PC-3 (cell line): ENCODE measurements at places on chromosomes 1 and 21. TPM values are rescaled to one million over a fixed set of nuclear protein-coding genes. Genes with fewer than 3 reads are reported as not detected.

CRABP2 gene
- total RNA-seq, result 120 and 150 TPM in 2 replicates

SPRR2B gene
- total RNA-seq, result not detected in 2 replicates

MAP3K7CL gene
- total RNA-seq, result 0.46 and 1.3 TPM in 2 replicates

CFHR4 gene
- not detected in 2 replicates for total RNA-seq

CHODL gene
- total RNA-seq, result not detected in 2 replicates

NES gene
- 58.2 and 70.0 TPM in 2 replicates for total RNA-seq

ADCY10 gene
- not detected in 2 replicates for total RNA-seq

CHI3L1 gene
- total RNA-seq, result not detected in 2 replicates

CNR2 gene
- total RNA-seq, result not detected in 2 replicates

TMEM240 gene
- 0.87 and 2.0 TPM in 2 replicates for total RNA-seq

TMEM52 gene
- total RNA-seq, result 22.6 and 29.1 TPM in 2 replicates

ACKR1 gene
- total RNA-seq, result not detected in 2 replicates

GRCh38 chr21:42460391-42461184, 35.4 kb downstream of the RSPH1 start:
- no peaks in the 10 kb centered on the region for H3K27me3 ChIP-seq
- no peaks in the 10 kb centered on the region; the same call in 1 of the 2 replicates for H3K4me1 ChIP-seq
- DNase-seq, result no peak
- no peaks in the 10 kb centered on the region for H3K36me3 ChIP-seq
- no peak overlapping the region for H3K27ac ChIP-seq

DNA sequence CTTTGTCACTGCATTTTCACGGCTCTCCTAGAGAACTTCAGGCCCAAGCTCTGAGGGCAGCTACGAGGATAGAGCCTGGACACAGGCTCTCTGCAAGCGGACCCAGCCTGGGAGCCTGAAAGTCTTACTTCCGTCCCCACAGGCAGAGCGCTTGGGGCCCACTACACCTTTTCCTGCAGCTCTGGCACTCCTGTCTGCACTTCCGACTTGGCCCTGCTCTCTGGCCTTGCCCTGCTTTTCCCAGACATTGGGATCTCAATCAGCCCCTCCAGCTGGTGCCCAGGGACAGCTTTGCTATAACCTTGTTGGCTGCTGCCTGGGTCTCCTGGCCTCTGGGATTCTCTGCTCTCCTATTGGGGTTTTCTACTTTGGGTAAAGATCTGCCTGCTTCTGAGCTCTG, 27.6 kb downstream of the WNT4 start:
- H3K27ac ChIP-seq, result no peak overlapping the region
- no peak for DNase-seq
- no peaks in the 10 kb centered on the region; the same call in 1 of the 2 replicates for H3K36me3 ChIP-seq
- H3K4me3 ChIP-seq, result no peak overlapping the region

GRCh38 chr1:27724961-27725373, 794 bp upstream of the FAM76A start:
- H3K27me3 ChIP-seq, result no peaks in the 10 kb centered on the region
- H3K27ac ChIP-seq, result peak overlapping the region; percentile 17; the same call in 1 of the 2 replicates
- no peak for DNase-seq
- H3K4me1 ChIP-seq, result peaks cover 11% of the 10 kb centered on the region; the same call in 1 of the 2 replicates
- H3K36me3 ChIP-seq, result no peaks in the 10 kb centered on the region

DNA sequence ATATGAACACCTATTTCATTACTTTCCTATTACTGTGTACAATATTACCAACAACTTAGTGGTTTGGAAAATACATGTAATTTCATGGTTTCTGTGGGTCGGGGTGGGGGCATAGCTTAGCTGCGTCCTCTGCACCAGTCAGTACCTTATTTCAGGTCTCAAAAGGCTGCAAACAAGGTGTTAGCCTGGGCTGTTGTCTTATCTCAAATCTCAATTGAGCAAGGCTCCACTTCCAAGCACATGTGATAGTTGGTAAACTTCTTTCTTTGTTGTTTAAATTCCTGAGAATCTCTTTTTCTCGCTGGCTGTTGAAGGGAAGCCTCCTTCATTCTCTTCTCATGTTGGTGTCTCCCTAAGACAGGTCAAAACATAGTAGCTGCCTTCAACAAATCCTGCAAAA, 485.4 kb downstream of the AMY1C start:
- no peaks in the 10 kb centered on the region for H3K4me1 ChIP-seq
- no peak overlapping the region for H3K27ac ChIP-seq
- no peak overlapping the region for H3K4me3 ChIP-seq
- no peaks in the 10 kb centered on the region for H3K27me3 ChIP-seq
- DNase-seq, result no peak

GRCh38 chr1:78045926-78046778, at the start of gene GIPC2:
GIPC2 (plus strand) TSS chr1:78045966; CDS start chr1:78046095, 129 bp downstream.
- no peaks in the 10 kb centered on the region for H3K36me3 ChIP-seq
- no peaks in the 10 kb centered on the region for H3K4me1 ChIP-seq
- no peak within 1 kb of the TSS for H3K4me3 ChIP-seq
- H3K27ac ChIP-seq, result no peak within 1 kb of the TSS
- DNase-seq, result no peak

- H3K27ac ChIP-seq, result peak within 1 kb of the TSS; percentile 98
- no peaks in the 10 kb centered on the region for H3K27me3 ChIP-seq
- peak; percentile 93 for DNase-seq
- peak within 1 kb of the TSS; percentile 86 for H3K4me3 ChIP-seq
- H3K36me3 ChIP-seq, result no peaks in the 10 kb centered on the region; the same call in 1 of the 2 replicates
Measured at GRCh38 chr1:183185941-183186490, at the start of gene LAMC2. LAMC2 (plus strand) TSS chr1:183186264; CDS start chr1:183186353, 89 bp downstream.

DNA sequence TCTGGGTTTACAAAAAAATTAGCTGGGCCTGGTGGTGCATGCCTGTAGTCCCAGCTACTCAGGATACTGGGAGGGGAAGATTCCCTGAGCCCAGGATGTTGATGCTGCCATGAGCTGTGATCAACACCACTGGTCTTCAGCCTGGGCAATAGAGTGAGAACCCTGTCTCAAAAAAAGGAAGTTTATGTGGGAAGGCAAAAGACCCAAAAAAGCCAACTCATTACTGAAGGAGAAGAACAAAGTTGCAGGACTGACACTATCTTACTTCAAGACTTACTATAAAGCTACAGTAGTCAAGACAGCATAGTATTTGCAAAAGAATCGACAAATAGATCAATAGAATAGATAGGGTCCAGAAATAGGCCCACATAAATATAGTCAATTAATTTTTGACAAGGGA, 9.2 kb upstream of the PTGS2 start:
- no peak for DNase-seq
- H3K27me3 ChIP-seq, result no peaks in the 10 kb centered on the region
- H3K4me3 ChIP-seq, result no peak overlapping the region
- H3K36me3 ChIP-seq, result no peaks in the 10 kb centered on the region
- no peaks in the 10 kb centered on the region for H3K4me1 ChIP-seq

GRCh38 chr21:28693476-28693875, 299.2 kb downstream of the LTN1 start:
- no peak overlapping the region for H3K27ac ChIP-seq
- H3K36me3 ChIP-seq, result no peaks in the 10 kb centered on the region
- H3K4me1 ChIP-seq, result peaks cover 13% of the 10 kb centered on the region
- no peak for DNase-seq
- H3K4me3 ChIP-seq, result no peak overlapping the region

GRCh38 chr1:44543064-44543744, 131.1 kb downstream of the TMEM53 start:
- no peak for DNase-seq
- H3K4me3 ChIP-seq, result no peak overlapping the region
- no peaks in the 10 kb centered on the region for H3K36me3 ChIP-seq
- no peak overlapping the region for H3K27ac ChIP-seq
- peaks cover 11% of the 10 kb centered on the region for H3K4me1 ChIP-seq
- H3K27me3 ChIP-seq, result no peaks in the 10 kb centered on the region

DNA sequence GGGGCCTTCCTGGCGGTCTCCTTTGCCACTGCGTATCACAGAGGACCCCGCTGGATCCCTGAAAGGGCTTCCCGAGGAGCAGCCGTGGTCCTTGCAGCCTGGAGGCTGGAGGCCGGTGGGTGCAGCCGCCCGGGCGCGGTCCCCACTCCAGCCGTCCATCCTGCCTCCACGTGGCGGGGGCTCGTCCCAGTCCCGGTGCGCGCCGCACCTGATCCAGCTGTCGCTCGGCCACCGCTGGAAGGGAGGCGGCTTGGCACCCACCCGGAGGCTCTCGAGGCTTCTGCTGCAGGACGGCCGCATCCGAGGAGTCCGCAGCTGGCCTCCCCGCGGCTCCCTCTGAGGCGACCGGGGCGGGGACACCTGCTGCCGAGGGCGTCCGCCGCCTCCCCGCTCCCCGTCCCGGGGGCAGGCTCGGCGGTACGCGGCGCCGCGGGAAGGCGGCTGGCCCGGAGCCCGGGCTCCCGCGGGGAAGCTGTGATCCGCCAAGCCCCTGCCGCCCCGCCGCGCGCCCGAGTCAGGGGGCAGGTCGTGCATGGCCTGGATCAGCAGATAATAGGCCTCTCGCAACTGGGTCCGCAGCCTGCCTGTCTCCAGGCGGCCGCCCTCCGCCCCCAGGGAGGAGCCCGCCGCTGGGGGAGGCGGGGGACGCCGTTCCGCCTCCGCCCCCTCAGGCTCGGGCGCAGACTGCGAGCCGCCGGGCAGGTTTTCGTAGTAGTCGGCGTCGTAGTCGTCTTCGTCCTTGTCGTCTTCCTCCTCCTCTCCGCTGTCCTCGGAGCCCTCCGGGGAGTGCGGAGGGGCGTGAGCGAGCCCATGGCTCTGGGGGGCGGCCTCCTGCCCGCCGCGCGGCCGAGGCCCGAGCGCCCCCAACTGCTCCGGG, at the start of gene SYDE2:
TSS of gene SYDE2 (minus strand) at position 554 of the 877 bp plus-strand sequence. CDS start at position 534, 20 bp downstream.
- H3K4me1 ChIP-seq, result peaks cover 45% of the 10 kb centered on the region
- no peaks in the 10 kb centered on the region for H3K36me3 ChIP-seq
- DNase-seq, result peak; percentile 84
- H3K27ac ChIP-seq, result peak within 1 kb of the TSS; percentile 44

DNA sequence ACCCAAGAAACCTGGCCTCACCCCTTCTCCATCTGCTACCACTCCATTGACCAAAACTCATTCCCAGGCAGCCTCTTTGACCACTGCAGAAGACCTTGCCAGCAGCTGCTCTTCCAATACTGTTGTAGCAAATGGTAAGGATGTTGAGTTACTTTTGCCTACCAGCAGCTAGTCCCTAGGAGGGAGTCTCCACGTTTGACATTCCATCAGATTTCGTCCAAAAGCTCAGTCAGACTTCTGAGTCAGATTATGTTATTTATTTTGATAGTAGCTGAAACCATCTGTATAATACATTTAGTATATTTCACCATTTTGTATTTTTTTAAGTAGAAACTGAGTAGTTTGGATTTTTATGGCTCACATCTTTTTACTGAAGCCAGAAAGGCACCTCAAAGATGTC, 51.5 kb upstream of the WNT2B start:
- no peak overlapping the region for H3K4me3 ChIP-seq
- H3K27me3 ChIP-seq, result no peaks in the 10 kb centered on the region
- peaks cover 28% of the 10 kb centered on the region; the same call in 1 of the 2 replicates for H3K36me3 ChIP-seq
- H3K27ac ChIP-seq, result no peak overlapping the region
- H3K4me1 ChIP-seq, result no peaks in the 10 kb centered on the region

DNA sequence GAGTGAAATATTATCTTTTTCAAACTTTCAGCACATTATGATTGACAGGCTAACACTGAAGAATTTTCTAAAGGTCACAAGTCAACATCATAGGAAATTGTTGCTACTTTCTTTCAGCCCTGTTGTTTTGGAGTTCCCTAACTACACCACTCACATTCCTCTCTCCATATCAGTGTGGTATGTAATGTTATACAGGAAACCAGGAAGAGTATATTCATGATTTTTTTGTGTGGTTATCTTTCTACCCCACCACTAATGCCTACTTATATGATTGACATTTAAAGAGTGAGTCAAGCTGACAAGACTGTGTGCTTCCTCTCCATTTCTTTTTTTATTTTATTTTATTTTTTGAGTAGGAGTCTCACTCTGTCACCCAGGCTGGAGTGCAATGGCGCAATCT, 47.8 kb upstream of the PRDM2 start:
- DNase-seq, result peak; percentile 78
- H3K4me3 ChIP-seq, result no peak overlapping the region
- no peaks in the 10 kb centered on the region for H3K27me3 ChIP-seq
- H3K27ac ChIP-seq, result peak overlapping the region; percentile 43
- no peaks in the 10 kb centered on the region for H3K36me3 ChIP-seq

DNA sequence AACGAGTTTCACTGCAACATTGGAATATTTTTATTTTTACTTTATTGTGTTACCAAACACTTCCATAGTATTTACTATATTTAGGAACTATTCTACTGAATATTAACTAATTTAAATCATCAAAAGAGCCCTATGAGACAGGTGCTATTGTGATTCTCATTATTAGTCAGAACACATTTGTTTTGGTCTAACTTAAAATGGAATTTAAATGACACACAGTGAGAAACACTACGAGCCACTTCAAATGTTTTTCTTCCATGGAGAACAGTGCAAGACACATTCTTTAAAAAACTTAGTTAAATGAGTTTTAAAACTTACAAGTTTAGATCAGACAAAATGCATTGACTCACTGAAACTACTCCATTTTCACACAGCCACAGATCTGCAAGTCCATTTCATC, 6.6 kb upstream of the TRAF3IP3 start:
- H3K27me3 ChIP-seq, result no peaks in the 10 kb centered on the region
- peaks cover 19% of the 10 kb centered on the region for H3K4me1 ChIP-seq
- no peak overlapping the region for H3K4me3 ChIP-seq

- H3K36me3 ChIP-seq, result no peaks in the 10 kb centered on the region
- DNase-seq, result no peak
- H3K4me1 ChIP-seq, result peaks cover 3% of the 10 kb centered on the region; the same call in 1 of the 2 replicates
- H3K27ac ChIP-seq, result no peak overlapping the region
Measured at GRCh38 chr1:201557572-201557958, 18.6 kb downstream of the NAV1 start.

DNA sequence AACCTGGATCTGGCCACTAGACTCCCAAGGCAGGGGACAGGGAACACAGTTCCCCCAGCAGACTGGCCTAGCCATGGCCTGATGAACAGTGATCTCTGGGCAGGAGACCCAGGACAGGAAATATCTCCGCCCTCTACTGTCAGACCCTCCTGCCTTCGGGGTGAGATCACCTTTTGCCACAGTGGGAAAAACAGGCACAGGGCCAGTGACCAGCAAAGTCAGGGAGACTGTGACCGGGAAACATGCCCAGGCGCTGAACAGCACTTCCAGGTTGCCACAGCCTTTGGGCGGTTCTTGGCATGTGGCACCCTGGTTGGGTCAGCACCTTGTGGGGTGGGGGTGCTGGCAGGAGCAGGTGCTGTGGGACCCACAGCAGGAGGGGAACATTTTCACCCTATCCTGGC, 8.9 kb upstream of the ZNF669 start:
- DNase-seq, result peak; percentile 56
- H3K4me1 ChIP-seq, result peaks cover 18% of the 10 kb centered on the region
- H3K4me3 ChIP-seq, result no peak overlapping the region
- H3K36me3 ChIP-seq, result no peaks in the 10 kb centered on the region
- H3K27ac ChIP-seq, result no peak overlapping the region

- no peak overlapping the region for H3K27ac ChIP-seq
- H3K27me3 ChIP-seq, result no peaks in the 10 kb centered on the region
- no peak overlapping the region for H3K4me3 ChIP-seq
- peaks cover 7% of the 10 kb centered on the region for H3K4me1 ChIP-seq
Measured at GRCh38 chr1:108211014-108211413, 10.9 kb upstream of the SLC25A24 start.

DNA sequence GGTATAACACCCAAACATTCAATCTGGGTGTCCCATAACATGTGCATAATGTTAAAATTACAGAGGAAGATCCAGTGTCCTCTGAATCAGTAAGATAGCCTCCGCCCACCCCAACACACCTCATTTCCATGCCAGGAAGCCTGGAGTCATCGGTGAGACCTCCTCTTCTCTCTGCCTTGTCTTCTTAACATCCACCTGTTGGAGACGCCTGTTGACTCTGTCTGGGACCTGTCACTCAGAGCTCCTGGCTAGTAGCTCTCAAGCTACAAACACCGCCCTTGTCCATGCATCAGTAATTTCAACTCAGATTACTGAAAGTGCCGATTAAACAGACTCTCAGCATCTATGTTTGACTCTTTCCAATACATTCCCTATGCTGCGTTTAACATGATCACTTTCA, 27.4 kb downstream of the KCNJ15 start:
- no peak overlapping the region for H3K4me3 ChIP-seq
- H3K27ac ChIP-seq, result no peak overlapping the region
- H3K36me3 ChIP-seq, result no peaks in the 10 kb centered on the region
- H3K4me1 ChIP-seq, result peaks cover 2% of the 10 kb centered on the region
